ENCODE measurements at places on chromosomes 2 and 18.

GRCh38 chr2:143600116-143600515 is 470.9 kb downstream of the ARHGAP15 start:
- no peak for DNase-seq

DNA sequence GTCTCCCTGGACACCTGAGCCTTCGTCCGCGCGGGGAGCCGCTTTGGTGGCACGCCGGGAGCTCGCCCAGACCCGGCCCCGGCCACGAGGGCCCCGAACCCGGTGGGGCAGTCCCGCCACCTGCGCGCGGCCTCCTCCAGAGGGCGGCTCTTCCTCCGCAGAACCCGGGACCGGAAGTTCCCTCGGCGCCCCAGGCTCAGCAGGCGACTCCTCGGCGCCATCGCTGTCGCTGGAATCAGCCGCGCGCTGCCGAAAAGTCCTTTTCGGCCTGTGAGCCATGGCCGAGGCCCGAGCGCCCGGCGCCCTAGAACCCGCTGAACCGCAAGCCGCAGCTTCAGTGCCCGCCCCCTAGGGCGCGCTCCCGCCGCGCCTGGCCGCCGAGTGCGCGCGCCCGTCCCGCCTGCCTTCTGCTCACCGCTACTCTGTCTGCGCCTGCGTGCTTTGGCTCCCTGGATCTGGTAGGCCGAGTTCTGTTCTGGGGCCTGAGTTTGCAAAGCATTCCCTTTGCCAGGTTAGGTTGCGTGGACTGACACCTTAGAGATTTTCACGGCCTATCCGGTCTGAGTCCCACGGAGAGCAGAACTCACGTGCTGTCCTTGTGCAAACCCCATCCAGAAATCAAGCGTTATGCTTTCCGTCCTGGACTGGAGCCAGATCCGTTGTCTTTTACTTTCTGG is at the start of gene GCFC2:
GCFC2 (minus strand) TSS at position 339 of the 677 bp plus-strand sequence; CDS start at position 279, 60 bp downstream.
- peak; percentile 69 for DNase-seq

DNA sequence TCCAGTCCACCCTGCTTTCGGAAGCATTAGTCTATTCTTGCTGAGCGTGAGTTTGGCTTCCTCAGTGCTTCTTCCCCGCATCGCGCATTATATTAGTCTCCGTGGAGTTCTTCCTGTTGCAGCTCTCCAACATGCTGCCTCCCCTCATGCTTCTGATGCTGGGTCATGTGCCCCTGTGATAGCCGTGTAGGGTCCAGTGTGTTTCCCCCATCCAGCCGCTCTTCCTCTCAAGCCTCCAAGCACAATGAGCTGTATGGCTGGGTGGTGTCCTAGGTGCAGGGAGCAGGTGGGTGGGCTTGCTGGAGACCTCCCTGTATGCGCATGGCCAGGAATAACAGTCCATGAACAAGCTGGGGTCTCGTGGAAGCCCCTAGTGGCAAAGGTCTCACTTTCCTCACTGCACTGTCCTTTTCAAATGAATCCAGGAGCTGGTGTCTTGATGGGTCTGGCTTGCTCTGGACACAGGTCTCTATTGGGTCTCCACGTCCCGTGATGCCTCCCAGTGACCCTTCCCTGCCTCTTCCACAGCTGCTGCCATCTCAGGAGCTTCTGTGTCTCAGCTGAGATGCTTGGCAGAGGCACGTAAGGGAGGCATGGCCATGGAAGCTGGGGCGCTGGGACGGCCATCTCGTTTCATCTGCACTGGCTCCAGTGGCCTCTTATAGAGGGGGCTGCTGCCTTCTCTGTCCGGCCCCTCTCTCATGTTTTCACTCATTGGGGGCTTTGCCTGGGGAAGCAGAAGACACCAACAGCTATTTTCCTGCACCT is 54.8 kb upstream of the HDAC4 start:
- no peak for DNase-seq

GRCh38 chr2:99079226-99079625 is 62.3 kb upstream of the C2orf15 start:
- no peak for DNase-seq

GRCh38 chr2:181421131-181421458 is 36.1 kb upstream of the ITGA4 start:
- no peak for DNase-seq

DNA sequence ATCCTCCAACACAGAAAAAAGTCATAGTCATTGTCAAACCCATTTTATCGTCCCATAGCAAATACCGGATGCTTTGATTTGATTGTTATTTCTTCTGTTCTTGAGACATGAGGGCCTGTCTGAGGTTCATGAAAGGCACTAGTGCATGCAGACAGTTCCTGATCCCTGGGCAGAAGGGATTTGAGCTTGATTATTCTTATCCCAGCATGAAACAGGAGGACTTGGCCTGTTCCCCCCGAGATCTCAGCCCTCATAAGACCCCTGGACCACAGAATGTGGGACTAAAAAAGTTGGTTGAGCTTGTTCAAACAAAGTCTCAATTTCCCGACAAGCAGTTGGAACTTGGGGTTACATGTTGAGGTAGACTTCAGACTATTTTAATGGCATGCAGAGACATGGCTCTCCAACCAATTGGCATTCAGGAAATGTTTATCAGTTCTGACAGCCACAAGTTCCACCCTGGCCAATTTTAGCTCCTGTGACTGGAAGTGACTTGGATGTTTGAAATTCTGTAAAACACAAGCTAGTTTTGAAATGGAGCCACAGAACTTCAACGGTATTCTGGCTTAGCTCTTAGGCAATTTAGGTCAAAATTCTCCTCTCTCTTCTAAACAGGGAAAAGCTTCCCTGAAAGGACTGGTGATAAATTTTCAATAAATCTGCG is 366.9 kb upstream of the SLC14A2 start:
- no peak for DNase-seq

GRCh38 chr2:46171411-46171953 is 125.7 kb upstream of the EPAS1 start:
- DNase-seq = no peak

DNA sequence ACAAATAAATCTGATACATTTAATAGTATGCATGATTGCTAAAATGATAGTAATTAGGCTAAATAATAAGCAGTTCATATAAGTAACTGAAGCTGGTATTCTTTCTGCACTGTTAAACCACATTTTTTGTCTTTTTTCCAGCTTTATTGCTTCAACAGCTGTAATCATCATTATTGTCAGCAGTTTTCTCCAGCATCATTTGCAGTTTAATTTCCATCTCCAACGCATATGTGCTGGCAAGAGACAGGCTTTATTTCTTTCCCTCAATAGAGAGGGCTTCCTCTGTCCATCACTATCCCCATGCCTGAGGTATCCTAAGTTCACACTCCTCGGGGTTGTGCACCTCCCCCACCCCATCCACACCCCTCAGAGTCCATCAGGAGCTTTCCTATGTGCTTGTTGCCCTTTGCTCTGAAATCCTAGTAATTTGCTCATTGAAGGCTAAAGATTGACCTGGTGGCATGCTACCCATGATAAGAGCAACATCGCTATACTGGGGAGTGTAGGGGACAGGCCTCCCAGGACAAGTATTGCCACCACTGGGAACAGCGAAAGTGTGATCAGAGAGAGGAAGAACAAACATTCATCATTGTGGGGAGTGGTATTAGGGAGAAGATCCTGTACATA is 37.1 kb downstream of the B4GALT6 start:
- no peak for DNase-seq

DNA sequence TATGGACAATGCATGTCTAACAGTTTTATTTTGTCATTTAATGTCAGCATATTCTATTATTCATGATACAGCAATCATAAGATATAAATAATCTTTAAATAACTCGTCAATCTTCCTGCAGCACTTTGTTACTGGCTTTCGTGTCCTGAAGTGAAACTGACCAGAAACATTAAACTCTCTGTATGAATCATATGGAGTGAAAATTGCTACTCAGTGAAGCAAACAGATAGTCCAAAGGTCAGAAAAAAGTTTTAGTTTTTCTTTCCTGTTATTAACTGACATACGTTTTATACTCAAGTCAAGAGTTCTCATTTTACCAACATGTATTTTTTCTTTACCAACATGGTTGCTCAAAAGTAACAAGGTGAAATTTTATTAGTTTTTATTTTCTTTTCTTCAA is 106.8 kb upstream of the GALNT5 start:
- DNase-seq = no peak

DNA sequence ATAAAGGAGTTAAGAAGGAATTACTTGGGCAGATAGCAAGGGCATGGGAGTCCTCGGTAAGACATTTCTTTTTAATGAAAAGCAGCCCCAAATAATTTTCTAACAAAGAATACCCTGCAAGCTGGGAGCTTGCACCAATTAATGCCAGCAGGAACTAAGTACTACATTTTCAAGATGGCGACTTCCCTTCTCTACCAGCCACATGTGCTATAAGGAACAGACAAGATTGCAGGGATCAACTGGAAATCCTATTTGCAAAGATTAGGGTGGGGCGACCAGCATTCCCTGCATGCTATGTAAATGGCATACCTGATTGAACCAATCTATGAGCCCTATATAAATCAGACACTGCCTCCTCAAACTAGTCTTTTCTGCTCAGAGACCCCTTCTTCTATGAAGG is 827.5 kb downstream of the ADCYAP1 start:
- no peak for DNase-seq

DNA sequence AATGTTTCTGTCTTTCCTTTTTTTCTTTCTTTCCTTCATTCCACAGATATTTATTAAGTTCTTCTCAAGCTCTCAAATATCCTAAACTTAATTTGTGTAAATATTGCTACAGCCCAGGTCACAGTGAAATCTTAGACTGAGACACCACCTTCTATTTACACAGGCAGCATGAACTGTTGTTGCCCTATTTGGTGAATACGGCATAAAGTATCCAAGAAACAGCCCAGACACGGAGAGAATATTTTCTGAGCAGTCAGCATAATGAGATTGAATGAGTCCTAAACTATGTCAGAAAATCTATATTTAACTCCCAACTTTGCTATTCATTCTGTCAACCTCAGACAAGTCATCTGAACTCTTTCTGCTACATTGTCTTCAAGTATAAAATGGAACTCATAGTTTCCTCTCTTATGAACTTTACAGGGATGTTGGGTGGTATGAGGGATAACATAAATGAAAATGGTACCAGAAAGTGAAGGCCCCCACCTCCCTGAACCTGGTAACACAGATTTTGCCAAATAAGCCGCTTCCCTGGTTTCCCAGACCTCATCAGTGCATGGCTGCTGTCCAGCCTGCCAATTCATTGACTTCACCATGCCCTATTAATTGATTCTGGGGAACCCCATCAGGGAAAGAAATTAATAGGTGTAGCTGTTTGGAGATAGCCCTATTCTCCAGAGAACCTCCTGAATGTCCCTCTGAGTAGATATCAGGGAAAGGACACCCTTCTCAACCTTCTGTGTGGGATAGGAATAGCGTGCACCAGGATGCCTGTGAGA is 235.9 kb downstream of the SETBP1 start:
- no peak for DNase-seq

DNA sequence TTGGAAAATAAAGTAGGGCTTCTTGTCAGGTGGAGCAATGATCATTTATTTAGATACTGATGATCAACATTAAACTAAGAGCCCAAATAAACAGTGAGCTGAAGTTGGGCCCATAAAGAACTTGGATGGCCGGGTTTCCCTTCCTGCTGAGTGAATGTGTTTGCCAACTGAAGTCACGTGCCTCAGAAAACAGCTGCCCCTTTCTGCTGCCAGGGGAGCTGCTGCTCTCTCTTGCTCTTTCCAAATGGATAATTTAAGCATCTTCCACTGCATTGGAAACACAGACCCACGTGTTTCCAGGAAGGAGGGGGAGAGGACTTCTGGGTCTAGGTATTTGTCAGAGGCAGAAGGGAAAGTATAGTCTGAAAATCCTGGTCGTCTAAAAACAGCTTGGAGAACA is 22.9 kb upstream of the NCKAP5 start:
- DNase-seq = no peak

- peak; percentile 41 for DNase-seq
Observed at GRCh38 chr2:181953881-181954537, 31.6 kb upstream of the PPP1R1C start.

GRCh38 chr2:95354925-95355324 is 47.6 kb upstream of the FAHD2A start:
- no peak for DNase-seq

DNA sequence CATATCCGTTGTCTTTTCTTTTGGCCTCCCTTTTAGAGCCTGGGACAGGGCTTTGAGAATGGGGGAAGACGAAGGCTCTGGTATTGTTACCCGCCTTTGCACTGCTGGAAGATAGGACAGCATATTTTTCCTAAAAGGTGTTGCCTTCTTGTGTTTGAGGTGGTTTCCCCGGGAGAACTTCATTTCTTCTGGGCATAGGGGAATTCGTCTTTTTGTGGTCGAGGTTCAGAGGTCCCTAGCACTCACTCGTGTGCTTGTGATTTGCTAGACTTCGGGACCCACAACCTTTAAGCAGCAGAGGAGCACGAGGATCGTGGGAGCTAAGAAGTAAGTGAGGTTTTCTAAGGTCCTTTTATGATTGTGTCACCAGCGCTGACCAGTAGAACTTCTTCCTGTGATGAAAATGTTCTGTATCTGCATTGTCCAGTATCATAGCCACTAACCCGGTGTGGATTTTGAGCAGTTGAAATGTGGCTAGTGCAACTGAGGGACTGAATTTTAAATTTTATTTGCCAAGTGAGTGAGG is 611 bp downstream of the ZNF512 start:
- DNase-seq = no peak

- no peak for DNase-seq
Observed at GRCh38 chr2:182573553-182573952, 142.5 kb upstream of the DNAJC10 start.

GRCh38 chr2:163556511-163556910 is 179.3 kb downstream of the FIGN start:
- DNase-seq = no peak

GRCh38 chr2:119327431-119327830 is 39.2 kb downstream of the C2orf76 start:
- DNase-seq = no peak

GRCh38 chr2:172617115-172617514 is 61.2 kb downstream of the PDK1 start:
- no peak for DNase-seq

DNA sequence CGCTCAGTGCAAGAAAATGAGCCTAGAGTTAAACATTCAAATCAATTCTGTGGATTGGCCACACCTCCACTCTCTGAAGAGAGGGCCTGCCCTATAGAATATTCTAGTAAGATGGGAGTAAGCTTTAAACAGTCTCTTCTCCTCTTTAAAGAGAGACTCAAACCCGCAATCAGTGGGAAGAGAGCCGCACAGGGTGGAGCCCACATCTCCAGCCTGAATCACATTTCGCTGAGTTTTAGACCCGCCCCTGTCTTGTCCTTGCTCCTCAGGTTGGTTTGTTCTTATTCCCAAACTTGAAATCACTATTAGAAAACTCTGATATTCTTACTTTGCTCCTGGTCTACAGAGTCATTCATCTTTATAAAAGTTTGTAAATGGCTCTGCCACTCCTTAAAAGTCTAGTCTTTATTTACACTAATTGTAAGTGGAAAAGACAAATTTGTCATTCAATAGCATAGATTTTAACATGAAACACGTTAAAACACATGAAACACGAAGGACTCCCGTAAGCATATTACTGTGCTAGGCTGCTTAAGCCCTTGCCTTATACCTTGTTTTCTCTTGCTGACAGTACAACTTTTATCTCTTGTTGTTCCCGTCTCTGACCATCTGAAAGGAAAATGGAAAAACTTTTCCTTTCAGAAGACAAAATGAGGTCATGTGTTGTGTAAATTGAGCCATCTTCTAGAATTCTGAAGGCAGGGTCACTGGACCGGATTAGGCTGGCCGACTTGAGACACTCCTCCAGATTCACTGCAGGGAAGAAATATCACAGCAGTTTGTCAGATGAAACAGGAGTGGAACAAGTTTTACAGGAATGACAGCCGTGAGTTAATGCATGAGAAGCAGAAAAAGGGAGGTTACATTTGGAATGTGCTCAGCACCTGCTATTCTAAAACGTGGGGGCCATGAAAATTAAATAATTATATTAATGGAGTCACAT is 5.6 kb downstream of the DSC1 start:
- no peak for DNase-seq

Data from stimulated activated CD8-positive, alpha-beta memory T cell treated with anti-CD3 and anti-CD28 coated beads, Interleukin-7, amount 100 ng/mL, for 1 hour (primary cell).